Cardiac fibroblast (primary cell): ENCODE measurements at places on chromosomes 16 and 17.

DNA sequence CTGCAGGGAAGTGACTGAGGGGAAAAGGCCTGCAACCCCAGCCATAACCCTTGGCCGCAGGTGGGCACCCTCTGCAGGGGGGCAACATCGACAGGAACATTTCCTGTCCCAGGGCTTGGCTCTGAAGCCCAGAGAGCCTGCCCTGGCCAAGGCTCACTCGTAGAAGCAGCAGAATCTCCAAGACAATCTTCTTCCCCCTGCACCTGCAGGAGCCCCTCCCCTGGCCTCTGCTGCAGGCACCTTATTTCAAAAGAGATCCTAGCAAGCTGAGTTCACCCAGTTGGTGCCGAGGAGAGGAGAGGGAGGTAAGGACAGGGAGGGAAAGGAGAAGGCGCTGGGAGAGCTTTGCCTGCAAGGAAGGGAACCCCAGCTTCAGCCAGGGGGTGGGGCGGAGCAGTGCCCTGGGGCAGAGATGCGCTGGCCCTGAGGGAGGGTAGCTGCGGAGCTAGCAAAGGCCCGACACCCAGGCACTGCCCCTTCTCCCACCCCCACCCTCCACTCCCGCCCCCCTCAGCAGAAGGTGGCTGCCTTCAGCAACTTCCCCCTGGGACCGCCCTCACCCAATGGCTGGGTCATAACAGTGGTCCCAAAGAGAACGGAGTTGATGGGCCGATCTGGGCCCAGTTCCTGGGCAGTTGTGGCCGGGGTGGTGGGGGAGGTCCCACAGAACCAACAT, 104.3 kb upstream of the TNRC6C start:
- no peak for DNase-seq

DNA sequence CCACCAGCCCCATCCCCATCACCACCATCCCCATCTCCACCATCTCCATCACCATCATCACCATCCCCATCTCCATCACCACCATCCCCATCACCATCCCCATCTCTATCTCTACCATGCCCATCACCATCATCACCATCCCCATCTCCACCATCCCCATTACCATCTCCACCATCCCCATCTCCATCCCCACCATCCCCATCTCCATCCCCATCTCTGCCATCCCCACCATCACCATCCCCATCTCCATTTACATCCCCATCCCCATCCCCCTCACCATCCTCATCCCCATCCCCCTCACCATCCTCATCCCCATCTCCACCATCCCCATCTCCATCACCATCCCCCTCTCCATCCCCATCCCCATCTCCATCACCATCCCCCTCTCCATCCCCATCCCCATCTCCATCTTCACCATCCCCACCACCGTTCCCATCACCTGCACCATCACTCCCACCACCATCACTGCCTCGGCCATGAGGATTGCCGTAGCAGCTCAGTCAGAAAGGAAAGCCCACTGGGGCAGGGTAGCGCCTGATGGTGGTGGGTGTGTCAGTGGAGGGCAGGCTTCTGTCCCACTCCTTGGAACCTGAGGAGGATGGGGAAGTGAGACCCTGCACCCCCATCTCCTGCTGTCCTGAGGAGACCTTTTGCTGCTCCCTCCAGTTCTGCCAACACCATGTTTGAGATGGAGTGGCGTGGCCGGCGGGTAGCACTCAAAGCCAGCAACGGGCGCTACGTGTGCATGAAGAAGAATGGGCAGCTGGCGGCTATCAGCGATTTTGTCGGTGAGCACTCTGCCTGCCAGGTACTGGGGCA, 7.5 kb downstream of the FSCN2 start:
- DNase-seq: no peak

DNA sequence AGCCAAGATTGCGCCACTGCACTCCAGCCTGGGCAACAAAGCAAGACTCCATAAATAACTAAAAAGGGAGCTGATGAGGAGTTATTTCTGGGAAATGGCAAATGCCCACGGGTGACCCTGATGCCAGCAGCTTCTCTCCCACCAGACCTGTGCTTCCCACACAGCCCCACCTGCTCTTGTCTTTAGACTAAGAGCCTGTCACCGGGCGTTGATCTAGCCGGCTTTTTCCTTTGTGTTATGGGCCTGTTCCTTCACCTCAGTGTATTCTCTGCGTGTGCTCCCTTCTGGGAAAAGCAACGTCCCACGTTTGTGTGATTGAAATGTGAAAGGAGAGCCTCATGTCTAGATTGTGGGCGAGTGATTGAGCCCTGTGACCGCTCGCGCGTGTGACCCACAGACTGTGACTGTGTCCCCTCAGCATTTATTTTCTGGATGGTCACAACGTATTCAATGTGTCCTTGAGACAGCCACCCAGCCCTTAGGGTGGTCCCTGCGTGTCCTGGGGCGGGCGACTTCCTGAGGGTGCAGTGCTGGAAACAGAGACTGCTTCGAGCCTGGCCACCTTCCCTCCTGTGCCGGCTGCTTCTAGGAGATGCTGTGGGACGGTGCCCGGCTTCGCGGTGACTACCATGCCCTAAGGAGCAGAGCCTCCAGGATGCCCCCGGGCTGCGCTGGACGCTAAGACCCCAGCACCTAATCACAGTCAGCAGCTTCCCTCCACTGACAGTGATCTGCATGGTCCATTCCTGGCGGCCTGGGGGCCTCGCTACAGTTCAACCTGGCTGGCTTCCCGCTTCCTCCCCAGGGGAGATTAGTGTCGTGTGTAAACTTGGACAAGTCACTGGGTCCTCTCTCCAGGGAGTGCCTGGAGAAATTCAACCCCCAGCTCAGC, 7.8 kb upstream of the RNPS1 start:
- DNase-seq: no peak

- DNase-seq: peak; percentile 25
These were observed 11.7 kb downstream of the PECAM1 start for GRCh38 chr17:64378890-64379354.
